ENCODE measurements at places on chromosomes 11 and 22.

DNA sequence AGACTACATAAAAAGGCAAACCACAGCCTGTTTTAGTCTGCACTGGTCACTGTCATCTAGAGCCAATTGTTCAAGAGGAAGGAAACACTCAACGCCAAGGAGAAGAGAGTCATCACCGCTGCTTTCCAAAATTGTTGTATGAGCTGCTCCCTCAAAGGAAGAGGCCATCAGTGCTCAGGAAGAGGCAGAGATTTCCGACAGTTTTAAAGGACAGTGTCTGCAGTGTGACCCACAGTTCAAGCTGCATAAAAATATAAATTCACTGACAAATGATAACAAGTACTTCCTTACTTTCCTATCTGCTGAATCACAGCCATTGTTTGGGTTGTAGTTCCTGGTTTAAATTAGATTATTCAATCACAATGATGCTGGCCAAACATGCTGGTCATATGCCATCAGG, 16.4 kb downstream of the PRCP start:
- no peak for DNase-seq
- H3K4me3 ChIP-seq: no peak overlapping the region
- no peaks in the 10 kb centered on the region for H3K4me1 ChIP-seq
- H3K36me3 ChIP-seq: no peaks in the 10 kb centered on the region
- no peaks in the 10 kb centered on the region for H3K27me3 ChIP-seq

GRCh38 chr11:101129203-101129943, at the start of gene PGR:
Gene PGR (minus strand): TSS chr11:101129813. CDS start chr11:101129070, 743 bp downstream.
- H3K27me3 ChIP-seq: no peaks in the 10 kb centered on the region
- peak; percentile 62 for DNase-seq
- H3K4me3 ChIP-seq: peak within 1 kb of the TSS; percentile 58
- no peaks in the 10 kb centered on the region for H3K4me1 ChIP-seq

DNA sequence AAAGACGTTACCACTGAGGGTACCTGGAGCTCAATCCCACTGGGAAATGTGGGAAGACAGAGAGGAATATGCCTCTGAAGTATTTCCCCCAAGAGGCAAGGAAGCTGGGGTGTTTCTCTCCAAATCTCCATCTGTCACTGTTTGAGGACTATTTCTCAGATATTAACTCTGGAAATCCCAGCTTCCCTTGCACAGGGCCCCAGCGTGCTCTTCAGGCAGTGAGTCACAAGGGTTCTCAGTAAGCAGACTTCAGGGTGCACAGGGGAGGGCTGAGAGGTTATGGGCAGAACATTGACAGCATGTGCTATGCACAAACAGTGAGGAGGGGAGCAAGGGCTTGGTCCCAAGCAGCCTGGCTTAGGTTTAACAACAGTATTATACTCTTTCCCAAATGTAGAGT, 60.9 kb upstream of the EED start:
- H3K27ac ChIP-seq: no peak overlapping the region
- H3K36me3 ChIP-seq: no peaks in the 10 kb centered on the region
- DNase-seq: no peak
- H3K27me3 ChIP-seq: no peaks in the 10 kb centered on the region
- no peaks in the 10 kb centered on the region for H3K4me1 ChIP-seq

DNA sequence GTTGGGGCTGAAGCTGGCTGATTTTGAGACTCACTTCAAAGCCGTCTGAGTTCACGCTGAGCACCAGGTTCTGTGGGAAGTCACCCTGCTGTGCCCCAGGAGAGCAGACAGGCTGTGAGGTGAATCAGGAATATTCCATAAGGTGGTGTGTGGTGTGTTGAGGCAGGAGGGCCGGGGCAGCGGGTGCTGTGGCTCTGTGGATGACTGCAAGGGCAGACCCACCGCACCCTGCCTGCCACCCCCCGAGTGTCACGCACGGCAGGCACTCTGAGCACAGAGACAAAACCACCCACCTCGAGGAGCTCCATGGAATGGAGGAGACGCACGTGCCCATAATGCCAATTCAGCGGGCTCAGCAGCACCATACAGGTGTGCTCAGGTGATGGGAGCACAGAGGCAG, 147.8 kb downstream of the PKNOX2 start:
- peaks cover 27% of the 10 kb centered on the region for H3K4me1 ChIP-seq
- H3K4me3 ChIP-seq: no peak overlapping the region
- DNase-seq: no peak
- no peaks in the 10 kb centered on the region for H3K36me3 ChIP-seq
- no peak overlapping the region for H3K27ac ChIP-seq

DNA sequence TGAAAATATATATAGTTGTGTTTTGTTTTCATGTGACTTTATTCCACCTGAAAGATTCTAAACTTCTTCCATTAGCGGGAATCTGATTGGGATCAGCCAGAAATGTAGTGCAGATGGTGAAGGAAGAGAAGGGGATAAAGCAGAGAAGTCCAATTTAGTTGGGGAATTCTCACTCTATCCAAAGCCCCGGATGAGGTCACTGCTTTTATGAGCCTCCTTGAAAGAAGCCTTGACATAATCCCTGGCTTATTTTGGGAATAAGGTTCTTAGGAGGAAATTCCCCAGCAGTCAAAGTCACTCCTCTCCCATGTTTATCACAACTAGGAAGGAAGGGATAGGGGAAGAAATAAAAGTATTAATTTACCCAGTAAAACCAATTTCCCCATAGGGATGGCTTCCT, 41.1 kb downstream of the OSBP start:
- H3K4me3 ChIP-seq: no peak overlapping the region
- H3K4me1 ChIP-seq: no peaks in the 10 kb centered on the region
- H3K27ac ChIP-seq: no peak overlapping the region
- DNase-seq: no peak
- H3K36me3 ChIP-seq: peaks cover 35% of the 10 kb centered on the region
